Activated CD8-positive, alpha-beta T cell treated with anti-CD3 and anti-CD28 coated beads for 36 hours (primary cell): ENCODE measurements at places on chromosomes 13 and 19.

- no peak for DNase-seq
Observed at GRCh38 chr13:74511523-74511922, 377.3 kb upstream of the KLF12 start.

DNA sequence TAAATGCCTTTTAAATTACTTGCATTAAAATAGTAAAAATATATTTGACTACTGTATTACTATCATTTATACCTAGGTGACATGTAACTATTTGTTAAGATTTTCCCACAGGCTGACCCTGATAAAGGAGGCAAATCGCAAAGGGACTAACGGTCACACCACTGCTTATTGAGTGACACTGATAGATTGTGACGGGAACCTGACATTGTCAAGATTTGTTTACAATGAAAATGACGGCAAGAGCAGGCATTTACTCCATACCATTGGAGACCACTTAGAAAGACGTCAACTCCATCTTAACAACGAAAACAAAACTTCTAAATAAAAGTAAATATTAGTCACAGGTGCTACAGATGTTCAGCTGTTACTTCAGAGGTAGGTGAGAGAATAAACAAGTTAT is 289.0 kb downstream of the DACH1 start:
- DNase-seq = no peak

DNA sequence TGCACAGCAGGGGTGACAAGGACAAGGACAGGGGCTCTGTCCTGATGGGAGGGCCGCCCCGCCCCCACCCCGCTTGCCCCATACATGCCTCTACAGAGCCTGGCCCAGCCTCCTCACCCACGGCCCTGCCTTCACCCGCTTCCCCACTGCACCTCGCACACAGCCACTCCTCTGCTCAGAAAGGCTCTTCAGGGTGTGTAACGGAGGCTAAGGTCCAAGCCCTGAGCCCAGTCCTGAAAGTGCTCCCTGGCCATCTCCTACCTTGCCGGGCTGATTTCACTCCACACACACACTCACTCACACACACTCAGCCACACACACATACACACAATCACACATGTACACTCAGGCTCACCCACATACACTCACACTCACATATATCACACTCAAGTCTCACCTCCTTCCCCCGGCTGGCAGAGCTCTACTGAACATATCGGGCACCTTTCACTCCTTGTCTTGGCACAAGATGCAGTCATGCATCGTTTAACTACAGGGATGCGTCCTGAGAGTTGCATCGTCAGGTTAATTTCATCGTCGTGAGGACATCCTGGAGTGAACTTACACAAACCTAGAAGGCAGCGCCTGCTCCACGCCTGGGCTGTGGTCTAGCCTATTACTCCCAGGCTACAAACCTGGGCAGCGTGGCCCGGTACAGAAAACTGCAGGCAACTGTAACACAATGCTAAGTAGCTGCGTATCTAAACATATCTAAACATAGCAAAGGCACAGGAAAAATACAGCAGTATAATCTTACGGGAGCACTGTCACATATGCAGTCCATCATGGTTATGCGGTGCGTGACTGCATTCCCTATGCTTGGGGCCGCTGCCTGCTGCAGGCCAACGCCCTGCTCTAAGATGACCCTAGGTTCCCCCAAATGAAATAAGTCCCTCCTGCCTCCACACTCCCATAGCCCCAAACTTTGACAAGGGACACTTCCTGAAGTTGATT is 13.1 kb downstream of the EPS15L1 start:
- no peak for DNase-seq

DNA sequence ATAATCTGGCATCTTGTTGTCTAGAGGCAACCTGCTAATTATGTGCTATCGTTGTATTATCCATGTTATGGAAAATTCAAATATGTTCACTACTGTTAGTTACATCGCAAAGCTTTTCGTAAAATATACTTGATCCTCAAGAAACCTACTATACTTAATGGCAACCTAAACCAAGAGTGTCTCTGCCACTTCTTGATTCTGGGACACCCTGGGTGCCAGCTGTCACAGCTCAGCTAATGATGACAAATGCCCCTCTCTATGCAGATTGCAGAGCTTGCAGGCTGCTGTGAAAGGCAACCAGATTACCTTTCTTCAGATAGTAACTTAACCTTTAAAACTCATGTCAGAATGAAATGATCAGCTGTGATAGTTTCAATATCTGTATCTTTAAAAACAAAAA is 8.9 kb upstream of the MAB21L1 start:
- DNase-seq = no peak

GRCh38 chr19:3154957-3155736 is 19.3 kb downstream of the GNA15 start:
- peak; percentile 94 for DNase-seq

DNA sequence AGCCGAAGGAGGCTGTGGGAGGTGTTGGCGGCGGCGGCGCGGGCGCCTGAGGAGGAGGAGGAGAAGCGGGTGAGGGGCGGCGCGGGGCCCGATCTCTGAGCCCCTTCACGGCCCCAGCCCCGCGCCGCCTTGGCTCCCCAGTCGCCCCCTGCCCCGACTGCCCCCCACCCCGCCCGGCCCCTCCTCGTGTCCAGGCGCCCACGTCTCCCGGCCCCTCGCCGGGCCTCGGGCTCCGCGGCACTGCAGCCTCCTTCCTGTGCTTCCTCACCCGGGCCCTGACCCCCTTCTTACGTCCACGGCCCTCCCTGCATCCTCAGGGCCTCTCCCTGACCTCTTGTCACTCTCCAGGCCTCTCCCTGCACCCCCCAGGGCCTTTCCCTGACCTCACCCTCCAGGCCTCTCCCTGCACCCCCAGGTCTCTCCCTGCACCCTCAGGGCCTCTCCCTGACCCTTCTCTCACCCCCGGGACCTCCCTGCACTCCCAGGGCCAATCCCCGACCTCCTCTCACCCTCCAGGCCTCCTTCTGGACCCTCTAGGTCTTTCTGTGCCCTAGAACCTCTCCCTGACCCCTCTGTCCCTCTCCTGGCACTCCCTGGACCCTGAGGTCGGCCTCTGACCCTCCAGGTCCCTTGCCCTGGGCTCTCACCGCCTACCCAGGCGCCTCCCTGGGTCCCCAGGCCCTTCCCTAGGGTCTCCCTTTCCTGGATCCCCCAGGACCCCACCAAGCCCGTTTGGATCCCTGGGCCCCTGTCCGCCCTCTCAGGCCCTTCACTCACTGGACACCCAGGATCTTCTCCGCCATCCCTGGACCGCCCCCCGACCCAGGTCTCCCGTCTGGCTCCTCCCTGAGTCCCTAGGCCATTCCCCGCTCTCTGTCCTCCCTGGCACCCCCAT is 460 bp downstream of the KMT5C start:
- peak; percentile 54 for DNase-seq

DNA sequence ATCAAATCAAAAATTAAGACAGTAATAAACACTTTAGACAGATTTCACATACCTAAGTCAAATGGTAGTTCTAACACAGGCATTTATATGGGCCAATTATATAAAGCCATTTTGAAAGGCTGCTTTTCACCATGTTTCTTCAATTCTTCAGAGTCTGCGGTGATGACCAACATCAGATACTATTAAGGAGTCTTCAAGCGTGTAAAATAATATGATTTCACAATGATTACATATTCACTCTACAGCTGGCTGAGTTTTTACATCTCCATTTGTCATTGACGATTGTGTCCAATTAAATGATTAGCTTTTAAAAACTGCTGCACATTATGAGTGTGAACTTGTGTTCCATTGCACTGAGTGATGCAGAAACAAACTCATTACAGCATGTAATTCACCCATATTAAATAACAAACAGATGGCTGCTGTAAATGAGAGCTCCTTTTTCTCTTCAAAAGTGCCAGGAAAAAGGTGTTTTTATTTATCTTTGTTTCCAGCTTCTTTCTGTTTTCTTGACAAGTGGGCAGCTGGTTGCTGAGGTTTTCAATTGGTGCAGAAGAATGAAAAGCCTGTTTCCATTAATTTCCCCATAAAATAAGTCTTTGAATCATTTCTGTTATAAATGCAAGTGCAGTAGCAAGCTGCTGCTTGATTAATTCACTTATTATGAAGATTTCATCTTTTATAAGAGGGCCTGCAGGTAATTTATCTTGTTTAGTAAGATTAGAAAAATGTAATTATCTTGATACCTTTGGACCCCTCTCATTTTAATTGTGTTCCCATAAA is 676.1 kb upstream of the KLHL1 start:
- DNase-seq = no peak
